ENCODE measurements at places on chromosomes 12 and 14. TPM values are rescaled to one million over a fixed set of nuclear protein-coding genes. Genes with fewer than 3 reads are reported as not detected.

Gene CLEC2A
- total RNA-seq = not detected

Gene SYT1
- not detected for total RNA-seq

Gene ZC2HC1C
- total RNA-seq = 0.97 TPM

Gene TMTC1
- total RNA-seq = not detected

Gene CCNB1IP1
- total RNA-seq = 55.9 TPM

Gene SLC10A1
- not detected for total RNA-seq

Gene RAPGEF3
- total RNA-seq = 1.4 TPM

Gene TCTN2
- 5.1 TPM for total RNA-seq

Gene RD3L
- total RNA-seq = not detected

Gene GPD1
- total RNA-seq = 0.44 TPM

Gene PDZRN4
- not detected for total RNA-seq

Gene GZMB
- total RNA-seq = 6,616 TPM

Gene DLST
- total RNA-seq = 156 TPM

Gene PTGER2
- total RNA-seq = 49.7 TPM

Gene MYF6
- total RNA-seq = not detected

Gene TAS2R10
- total RNA-seq = not detected

Gene OTX2
- not detected for total RNA-seq

Gene POTEM
- not detected for total RNA-seq

Gene RPL10L
- total RNA-seq = not detected

Gene RNU4-1
- total RNA-seq = 620 TPM

Gene CCDC184
- total RNA-seq = 1.2 TPM

Gene EML5
- total RNA-seq = 3.9 TPM

Gene OR10G3
- not detected for total RNA-seq

Gene EPYC
- total RNA-seq = not detected

Gene TEX22
- 0.99 TPM for total RNA-seq

Gene TAS2R50
- total RNA-seq = 0.19 TPM

Gene CD4
- 1.6 TPM for total RNA-seq

Gene MMP17
- 0.51 TPM for total RNA-seq

Gene ESRRB
- not detected for total RNA-seq

Gene A2M
- not detected for total RNA-seq

Gene MANSC4
- not detected for total RNA-seq

Gene ERBB3
- total RNA-seq = 1.1 TPM

Gene ANKRD9
- 15.2 TPM for total RNA-seq

Gene STAB2
- total RNA-seq = not detected

Gene OTUB2
- total RNA-seq = 0.86 TPM

Gene NRXN3
- total RNA-seq = not detected

Gene CARMIL3
- total RNA-seq = 1.2 TPM

Gene TMEM179
- total RNA-seq = not detected

Gene SDSL
- total RNA-seq = not detected

Gene FKBP11
- total RNA-seq = 131 TPM

Gene TTC6
- total RNA-seq = not detected

Gene LBHD2
- total RNA-seq = not detected

Gene PLXNC1
- total RNA-seq = 4.0 TPM

Gene MGAT4C
- total RNA-seq = not detected

Gene GPR65
- 17.1 TPM for total RNA-seq

Gene P2RX7
- total RNA-seq = 3.4 TPM

Gene IFI27
- total RNA-seq = 1.1 TPM

Gene MARK3
- total RNA-seq = 81.7 TPM

Gene FGF6
- total RNA-seq = not detected

Gene ANAPC7
- 74.2 TPM for total RNA-seq

Gene LUM
- not detected for total RNA-seq

Gene SRRM4
- not detected for total RNA-seq

Gene SIRT4
- total RNA-seq = 2.5 TPM

Gene BDKRB1
- total RNA-seq = not detected

Gene INSM2
- not detected for total RNA-seq

Gene FZD10
- total RNA-seq = not detected

Gene MMP14
- total RNA-seq = 0.76 TPM

All from activated CD8-positive, alpha-beta memory T cell treated with anti-CD3 and anti-CD28 coated beads for 36 hours (primary cell).